ENCODE measurements at places on chromosomes 3 and 15.
A peak's percentile ranks its signal among the peaks of the same experiment; 100 is the strongest.

DNA sequence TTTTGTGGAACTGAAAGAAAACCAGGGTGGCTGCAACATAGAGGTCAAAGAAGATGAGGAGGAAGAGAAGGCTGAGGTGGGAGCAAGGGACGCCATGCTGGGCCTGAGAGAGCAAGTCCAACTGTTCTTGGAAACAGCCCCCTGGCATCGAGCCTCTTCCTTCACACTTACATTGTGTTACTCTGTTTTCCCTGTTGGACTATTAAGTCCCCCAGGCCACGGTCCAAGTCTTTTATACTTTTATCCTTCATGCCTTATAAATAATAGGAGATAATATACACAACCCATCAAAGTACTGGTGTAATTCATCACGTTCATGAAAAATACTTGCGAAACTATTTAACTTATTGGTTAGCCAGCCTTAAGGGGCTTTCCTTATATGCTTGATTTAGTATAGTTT, 79.3 kb downstream of the ATG7 start:
- DNase-seq = no peak

- DNase-seq = no peak
These were observed 653.6 kb downstream of the NSUN3 start for GRCh38 chr3:94716326-94717018.

DNA sequence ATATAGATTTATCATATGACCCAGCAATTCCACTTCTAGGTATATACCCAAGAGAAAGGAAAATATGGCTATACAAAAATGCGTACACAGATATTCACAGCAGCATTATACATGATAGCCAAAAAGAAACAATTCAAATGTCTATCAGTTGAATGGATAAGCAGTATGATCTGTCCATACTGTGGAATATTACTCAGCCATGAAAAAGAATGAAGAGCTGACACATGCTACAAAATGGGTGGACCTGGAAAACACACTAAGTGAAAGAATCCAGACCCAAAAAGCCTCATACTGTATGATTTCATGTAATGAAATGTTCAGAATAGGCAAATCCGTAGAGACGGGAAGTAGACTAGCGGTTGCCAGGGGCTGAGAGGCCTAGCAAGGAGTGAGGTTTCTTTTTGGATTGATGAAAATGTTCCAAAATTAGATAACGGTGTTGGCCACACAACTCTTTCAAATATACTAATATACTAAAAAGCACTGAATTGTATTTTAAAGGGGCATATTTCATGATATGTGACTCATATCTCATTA, 33.4 kb downstream of the FGD5 start:
- no peak for DNase-seq

DNA sequence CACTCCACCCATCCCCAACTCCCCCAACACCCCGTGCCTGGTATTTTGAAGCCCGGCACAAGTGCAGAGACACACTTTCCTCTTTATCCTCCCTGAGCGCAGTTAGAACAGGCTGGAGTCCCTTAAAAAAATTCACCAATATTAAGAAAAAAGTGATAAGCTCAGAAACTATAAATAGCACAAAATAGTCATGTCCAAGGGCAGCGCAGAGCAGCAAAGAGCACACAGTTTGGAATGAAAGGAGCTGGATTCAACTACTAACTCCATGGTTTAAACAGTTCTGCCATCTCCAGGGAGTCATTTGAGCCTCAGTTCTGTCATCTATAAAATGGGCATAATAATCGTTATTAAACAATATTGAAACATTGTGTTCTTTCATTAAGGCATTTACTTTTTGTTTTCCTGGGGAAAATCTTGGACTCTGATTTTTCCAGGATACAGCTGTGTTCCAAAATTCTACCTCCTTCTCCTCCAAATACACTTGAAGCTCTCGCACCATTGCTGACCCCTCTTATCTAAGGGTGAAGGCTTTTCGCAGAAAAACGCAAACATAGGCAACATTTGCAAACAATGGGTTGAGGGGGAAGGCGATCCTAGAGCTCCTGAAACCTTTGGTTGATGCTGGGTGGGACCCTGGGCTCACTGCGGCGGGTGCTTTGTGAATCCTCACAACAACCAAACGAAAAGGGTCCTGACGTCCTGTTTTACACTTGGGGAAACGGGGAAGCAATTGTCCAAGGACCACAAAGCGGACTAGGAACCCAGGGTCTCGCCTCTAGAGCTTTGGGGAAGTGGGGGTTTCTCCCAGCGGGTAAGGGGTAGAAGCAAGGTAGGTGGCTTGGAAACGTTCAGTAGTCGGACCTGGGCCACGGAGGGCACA, 41.8 kb downstream of the EPHB3 start:
- no peak for DNase-seq

DNA sequence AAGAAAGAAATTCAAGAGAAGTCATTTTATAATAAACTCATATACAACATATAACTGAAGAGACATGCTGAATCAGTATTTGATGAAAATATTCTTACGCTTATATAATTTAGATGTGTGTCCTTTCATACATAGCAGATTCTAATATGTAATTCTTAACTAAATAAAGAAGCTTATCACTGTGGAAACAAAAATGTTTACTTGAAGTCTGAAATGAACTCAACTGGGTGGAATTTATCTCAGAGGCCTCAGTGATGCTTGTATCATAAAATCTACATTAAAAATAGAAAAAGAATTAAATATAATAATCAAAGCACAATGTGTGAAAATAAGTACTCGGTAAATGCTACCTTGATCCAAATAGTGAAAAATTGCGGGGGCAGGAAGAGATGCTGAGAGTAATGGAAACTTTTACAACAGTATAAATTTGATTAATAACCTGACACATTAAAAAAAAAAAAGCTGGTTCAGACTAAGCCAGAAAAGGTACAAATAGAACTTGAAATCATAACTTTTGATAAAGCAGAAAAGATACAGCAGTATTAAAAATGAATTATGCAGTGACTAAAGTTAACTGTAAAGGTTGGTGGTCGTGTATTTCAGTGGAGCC, 12.0 kb upstream of the CBLB start:
- DNase-seq = no peak

GRCh38 chr15:70058642-70059360, 38.9 kb downstream of the TLE3 start:
- no peak for DNase-seq

- DNase-seq = no peak
These were observed 260.1 kb upstream of the CTNNB1 start for GRCh38 chr3:40939030-40939740.

DNA sequence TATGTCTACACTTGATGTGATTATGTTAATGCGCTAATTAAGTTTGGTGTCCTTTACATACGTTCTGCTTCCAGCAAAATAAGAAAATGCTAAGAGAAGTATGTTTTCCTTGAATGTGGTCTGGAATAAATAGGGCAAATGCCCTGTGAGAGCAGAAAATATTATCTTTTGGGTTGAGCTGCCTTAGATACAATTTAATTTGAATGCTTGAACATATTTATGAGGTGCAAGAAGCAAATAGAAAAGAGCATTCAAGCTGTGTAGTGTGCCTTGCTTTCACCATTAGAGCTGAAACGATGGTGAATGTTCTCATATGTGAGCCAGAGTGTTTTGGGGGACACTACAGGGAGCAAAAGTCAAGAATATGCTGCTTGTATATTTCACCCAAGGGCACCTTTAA, 15.9 kb upstream of the ARNT2 start:
- no peak for DNase-seq

GRCh38 chr3:106860182-106860581, 517.1 kb upstream of the CCDC54 start:
- peak; percentile 32 for DNase-seq

DNA sequence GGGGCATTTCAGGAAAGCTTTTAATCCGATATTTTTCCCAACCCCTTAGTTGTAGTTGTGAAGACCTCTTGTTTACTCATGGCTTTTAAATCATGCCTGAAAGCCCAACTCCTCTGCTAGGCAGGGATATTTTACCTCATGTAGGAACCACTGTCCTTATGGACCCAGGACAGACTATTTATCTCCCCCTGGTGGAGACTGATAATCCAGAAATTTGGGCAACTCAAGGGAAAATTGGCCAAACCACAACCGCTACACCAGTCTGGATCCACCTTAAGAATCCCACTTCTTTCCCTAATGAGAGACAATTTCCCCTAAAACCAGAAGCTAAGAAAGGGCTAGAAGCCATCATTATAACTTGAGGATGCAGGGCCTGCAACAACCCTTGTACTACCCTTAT, 248.1 kb upstream of the STAC start:
- DNase-seq = no peak

Data from iris pigment epithelial cell (primary cell).